Ovary (tissue), 10 donors: ENCODE measurements at places on chromosomes 6 and 20.

DNA sequence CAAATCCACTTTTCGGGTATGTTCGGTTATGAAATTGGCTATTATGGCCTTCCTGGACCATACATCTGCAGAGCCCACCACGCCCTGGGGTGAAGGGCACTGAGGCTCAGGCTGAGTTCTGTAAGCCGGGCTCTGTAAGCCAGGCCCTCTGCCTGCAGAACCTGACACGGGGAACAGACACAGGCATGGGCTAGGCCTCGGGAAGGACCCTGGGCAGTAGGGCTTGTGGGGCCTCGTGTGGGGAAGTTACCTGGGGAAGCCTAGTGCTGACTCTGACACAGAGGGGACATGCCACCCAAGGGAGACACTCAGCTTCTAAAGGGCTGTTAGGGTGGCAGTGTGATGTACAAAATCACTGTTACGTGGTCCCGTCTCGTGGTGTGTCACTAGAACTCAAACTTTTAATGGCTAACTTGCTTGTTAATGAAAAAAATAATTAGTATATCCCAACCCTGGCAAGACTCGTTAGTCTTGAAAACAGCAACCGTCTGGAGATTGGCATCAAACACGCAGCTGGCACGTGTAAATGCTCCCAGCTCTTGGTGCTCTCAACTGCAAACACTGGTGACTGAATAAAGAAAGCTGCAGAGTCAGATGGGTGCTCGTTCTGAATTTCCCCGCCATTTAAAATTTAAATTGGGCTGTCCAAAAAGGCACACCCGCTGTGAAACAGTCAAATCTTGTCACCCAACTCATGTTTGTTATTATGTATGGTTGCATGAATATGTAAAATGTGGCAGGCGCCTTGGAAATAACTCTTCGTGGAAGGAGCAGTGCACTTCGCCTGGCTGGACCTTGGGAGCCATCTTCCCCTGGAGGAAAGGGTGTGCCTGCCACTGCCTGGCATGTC lies 23.6 kb upstream of the TCFL5 start:
- no peak for DNase-seq

GRCh38 chr6:169913096-169913638 lies 161.7 kb downstream of the ERMARD start:
- no peak for DNase-seq

- no peak for DNase-seq
Measured at GRCh38 chr6:25232479-25232878, 46.7 kb upstream of the CARMIL1 start.

DNA sequence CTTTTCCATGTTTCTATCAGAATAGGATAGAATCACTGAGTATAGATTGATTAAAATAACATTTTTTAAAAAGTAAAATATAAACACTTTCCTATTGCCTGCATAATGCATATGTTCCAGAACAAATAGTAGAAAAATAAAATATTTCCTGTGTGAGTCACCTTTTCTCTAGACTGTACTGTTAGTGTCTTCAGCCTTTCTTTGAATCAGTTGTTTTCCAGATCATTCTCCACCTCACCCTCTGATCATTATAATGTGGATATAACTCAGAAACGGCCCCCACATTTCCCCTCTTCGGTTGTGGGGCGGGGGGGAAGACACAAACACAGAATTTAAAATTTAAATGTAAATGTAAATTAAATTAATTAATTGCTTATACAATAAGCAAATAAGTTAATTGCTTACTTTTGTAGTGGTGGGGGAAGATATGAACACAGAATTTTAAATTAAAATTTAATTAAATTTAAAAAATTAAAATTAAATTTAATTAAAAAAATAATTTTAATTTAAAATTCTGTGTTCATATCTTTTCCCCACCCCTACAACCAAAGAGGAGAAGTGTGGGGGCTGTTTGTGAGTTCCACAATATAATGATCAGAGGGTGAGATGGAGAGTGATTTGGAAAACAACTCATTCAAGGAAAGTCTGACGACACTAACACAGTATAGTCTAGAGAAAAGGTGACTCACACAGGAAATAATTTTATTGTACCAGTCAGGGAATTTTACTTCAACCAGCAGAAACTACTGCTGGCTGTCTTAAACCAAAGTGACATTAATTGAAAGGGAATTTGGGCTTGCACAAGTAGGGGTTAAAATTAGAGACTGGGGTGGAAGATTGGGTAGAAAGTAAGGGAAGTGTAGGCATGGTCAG lies 37.1 kb upstream of the PROKR2 start:
- no peak for DNase-seq

DNA sequence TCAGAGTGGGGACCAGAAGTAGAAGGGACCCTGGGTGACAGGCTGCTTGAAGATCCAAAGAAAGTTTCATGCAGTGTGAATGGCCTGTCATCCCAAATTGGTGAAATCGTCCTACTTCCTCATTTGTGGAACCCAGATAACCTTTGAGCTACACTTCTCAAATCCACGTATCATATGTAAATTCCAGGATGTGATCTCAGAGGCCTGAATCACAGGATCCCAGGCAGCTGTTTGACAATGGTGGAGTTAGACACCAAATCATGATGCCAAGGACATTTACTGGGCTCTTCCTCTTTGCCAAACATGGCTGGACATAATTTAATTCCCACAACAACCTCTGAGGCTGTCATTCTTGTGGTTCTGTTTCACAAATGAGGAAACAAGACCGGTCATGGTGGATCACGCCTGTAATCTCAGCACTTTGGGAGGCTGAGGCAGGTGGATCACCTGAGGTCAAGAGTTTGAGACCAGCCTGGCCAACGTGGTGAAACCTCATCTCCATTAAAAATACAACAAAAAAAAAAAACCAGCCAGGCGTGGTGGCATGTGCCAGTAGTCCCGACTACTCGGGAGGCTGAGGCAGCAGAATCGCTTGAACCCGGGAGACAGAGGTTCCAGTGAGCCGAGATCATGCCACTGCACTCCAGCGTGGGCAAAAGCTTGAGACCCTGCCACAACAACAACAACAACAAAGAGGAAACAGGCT lies 39.9 kb upstream of the TTPAL start:
- no peak for DNase-seq

GRCh38 chr6:35154262-35154661 lies 13.1 kb upstream of the TCP11 start:
- no peak for DNase-seq

- DNase-seq = no peak
Measured at GRCh38 chr20:32779500-32780211, 17.5 kb downstream of the DNMT3B start.

- no peak for DNase-seq
Measured at GRCh38 chr6:23705697-23706096, 420.3 kb upstream of the NRSN1 start.

- no peak for DNase-seq
Measured at GRCh38 chr20:53312957-53313356, 280.7 kb downstream of the ZNF217 start.

DNA sequence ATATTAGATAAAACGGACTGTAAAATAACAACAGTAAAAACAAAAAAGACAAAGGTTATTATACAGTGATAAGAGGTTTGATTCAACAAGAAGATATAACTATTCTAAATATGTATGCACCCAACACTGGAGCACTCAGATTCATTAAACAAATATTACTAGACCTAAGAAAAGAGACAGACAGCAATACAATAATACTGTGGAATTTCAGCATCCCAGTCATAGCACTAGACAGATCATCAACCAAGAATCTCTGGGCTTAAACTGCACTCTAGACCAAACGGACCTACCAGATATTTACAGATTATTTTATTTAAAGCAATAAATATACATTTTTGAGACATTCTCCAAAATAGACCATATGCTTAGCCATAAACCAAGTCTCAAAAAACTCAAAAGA lies 263.8 kb downstream of the C6orf118 start:
- DNase-seq = no peak

DNA sequence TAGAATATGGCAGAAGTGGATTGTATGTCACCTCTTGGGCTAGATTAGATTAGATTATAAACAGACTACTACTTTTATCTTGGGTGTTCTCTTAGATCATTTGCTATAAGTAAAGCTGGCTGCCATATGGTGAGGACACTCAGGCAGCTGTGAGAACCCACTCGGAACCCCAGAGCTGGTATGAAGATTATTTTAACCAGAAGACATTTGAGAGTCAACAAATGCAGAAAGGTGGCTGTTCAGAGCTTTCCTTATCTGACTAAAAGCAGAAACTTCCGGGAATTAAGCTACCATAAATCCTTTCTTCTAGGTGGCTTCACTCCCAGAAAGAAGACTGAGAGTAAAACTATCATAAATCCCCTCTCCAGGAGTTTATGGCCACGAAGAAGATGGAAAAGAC lies 91.9 kb downstream of the RNGTT start:
- no peak for DNase-seq

- DNase-seq = no peak
Measured at GRCh38 chr20:16942756-16943155, 194.6 kb downstream of the OTOR start.

DNA sequence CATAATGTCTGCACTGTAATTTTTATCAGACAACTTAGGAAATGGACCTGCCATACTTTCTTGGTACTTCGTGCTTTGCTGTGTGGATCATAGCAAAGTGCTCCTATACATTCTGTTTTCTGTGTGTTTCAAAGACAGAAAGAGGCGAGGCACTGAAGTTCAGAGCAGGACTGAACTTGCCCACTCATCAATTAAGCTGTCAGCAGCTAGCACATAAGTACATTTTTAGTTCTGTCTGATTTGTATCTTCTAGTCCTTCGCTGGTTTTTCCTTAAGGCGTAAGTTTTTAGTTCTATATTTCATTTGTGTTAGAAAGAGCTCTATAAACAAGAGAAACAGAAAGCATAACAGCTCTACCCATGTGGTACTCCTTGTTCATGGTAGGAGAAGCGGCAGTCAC lies 42.1 kb downstream of the MAP3K4 start:
- DNase-seq = no peak

DNA sequence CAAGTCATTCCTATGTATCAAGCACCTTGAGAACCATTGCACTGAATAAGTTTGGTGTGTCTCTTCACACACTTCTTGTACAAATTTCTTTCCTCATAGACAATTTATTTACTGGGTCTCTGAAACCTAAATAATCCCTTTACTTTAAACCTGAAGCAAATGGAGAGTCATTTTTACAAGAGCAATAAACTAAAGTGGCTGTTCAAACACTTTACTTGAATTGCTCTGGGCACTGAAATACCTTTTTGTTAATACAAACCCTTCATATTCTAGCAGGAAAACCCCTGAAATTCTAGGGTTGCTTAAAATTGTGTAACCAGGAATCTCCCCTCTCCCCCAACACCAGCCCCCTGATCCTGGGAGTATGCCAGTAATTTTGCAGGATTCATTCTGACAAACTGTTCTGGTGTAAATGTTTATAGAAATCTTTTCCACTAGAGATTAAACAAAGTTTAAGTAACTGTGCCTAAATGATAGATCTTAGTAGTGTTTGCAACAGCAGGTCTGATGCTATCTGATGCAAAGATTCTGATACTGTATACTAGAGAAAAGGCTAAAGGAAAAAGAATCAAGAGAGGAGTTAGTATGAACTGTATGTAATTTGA lies 13.4 kb downstream of the RSPO3 start:
- no peak for DNase-seq

DNA sequence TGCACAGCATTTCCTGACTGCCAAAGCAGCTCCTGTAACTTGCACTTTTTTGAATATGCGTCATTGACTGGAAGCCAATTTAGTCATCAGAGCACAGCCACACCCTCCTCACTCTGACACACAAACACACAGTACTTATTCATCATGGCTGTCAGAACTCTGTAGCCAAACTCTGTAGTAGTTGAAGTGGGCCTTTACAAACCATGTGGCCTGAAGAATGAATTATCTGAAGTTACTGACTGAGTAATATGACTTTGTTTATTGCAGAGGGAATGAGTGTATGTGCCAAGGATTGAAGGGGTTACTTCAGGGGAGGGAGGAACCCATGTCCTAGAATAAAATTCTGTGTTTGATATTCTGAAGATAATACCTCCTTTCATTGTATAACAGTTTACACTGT lies 102.7 kb downstream of the FIG4 start:
- no peak for DNase-seq

GRCh38 chr6:129989396-129989795 lies 29.0 kb upstream of the L3MBTL3 start:
- DNase-seq = no peak

DNA sequence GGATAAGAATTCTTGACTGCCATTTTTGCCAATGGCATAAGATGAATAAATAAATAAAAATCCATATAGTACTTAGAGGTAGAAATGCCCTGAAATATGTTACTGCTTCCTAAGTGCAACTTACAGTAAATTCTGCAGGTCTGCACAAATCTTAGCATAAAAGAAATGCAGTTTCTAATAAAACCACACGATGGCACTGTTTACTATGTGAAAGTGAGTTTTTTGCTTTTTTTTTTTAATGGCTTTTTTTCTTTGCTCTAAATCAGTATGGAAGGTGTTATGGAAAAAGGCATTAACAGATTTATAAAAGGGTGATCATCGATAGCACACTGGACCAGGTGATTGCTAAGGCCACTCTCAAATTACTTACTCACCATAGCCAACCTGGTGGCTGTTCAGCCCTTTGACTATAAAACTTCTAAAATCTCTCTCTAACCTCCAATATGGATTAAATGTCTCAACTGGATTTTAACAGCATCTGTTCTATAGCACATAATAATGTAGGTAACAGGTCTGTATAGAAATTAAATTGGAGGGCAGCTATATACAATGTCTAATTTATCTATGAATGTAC lies 45.8 kb downstream of the AHI1 start:
- DNase-seq = no peak

DNA sequence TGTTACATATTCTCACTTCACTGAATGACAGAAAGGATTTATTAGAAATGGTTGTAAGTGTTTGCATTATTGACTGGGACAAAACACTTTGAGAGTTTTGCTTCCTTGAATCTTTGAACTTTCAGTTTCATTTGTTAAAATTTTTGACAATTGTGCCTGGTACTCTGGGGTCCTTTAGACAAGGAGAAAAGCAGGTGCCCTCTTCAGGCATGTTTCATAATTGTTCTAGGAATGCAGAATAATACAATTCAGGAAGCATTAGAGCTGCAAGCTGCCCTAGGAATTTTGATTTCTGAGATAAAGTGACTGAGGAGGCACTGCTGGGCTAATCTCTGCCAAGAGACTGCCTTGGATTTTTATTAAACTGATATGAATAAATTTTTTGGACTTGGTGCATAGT lies 49.7 kb downstream of the TOP1 start:
- no peak for DNase-seq
